ENCODE measurements at places on chromosomes 3 and 15. TPM values are rescaled to one million over a fixed set of nuclear protein-coding genes. Genes with fewer than 3 reads are reported as not detected.

Gene DNASE1L3
- total RNA-seq, result 33.0 TPM

Gene ZIC1
- total RNA-seq, result 21.7 TPM

Gene RTP3
- total RNA-seq, result 28.6 TPM

Gene GOLGA6A
- total RNA-seq, result 1.6 TPM

Gene SLC12A1
- total RNA-seq, result not detected

Gene CD86
- total RNA-seq, result 1.4 TPM

Gene TLR9
- not detected for total RNA-seq

Gene ONECUT1
- 63.0 TPM for total RNA-seq

Gene GOLGA6L4
- total RNA-seq, result 2.2 TPM

Gene CPA3
- total RNA-seq, result 0.25 TPM

Gene CYP19A1
- total RNA-seq, result not detected

Gene SMAD6
- total RNA-seq, result 16.2 TPM

Gene CTXN2
- not detected for total RNA-seq

DNA sequence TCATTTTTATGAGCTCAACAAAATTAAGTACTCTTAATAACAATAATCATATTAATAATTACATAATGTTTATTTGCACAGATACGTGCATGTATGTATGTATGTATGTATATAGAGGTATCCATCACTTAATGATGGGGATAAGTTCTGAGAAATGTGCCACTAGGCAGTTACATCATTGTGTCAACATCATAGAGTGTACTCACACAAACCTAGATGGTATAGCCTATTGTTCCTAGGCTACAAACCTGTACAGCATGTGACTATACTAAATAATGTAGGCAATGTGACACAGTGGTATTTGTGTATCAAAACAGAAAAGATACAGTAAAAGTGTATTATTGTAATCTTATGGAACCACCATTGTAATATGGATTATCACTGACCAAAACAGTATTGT, 874.7 kb upstream of the GBE1 start:
- no peak for DNase-seq

DNA sequence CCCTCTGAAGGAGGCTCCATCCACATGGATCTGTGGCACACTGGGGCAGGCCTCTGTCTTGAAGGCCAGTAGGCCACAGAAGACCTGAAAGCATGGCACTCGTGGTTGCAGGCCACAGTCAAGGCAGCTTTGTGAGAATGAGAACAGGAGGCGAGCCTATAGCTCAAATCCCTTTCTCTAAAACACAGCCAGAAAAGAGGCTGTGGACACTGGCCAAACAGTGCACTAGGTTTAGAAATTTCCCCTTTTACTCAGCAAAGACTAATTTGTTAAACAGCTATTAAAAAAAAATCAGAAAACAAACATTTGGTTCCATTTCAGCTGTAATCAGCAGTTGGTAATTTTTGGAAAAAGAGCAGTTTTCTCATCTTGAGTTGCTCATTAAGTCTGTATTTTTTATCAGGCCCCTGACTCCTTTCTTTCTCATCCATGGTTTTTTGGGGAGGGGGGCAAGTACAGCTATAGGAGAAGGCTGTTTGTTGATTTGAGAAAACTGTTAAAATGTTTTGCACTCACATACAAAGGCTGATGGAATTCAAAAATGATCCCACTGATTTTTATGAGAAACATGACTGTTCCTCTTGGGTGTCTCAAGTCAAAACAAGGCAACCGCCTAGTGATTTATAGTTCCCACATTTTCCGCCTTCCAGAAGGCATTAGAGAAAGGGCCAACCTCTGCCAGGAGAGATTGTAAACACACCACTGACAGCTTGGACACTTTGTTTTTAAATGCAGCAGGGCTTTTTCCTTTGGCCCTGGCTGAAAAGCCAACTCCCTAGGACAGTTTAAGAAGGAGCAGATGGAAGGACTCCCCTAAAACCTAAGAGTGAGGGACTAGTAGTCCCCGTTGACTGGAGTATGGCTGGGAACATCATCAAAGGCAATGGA, 28.1 kb downstream of the PARP16 start:
- DNase-seq, result no peak

DNA sequence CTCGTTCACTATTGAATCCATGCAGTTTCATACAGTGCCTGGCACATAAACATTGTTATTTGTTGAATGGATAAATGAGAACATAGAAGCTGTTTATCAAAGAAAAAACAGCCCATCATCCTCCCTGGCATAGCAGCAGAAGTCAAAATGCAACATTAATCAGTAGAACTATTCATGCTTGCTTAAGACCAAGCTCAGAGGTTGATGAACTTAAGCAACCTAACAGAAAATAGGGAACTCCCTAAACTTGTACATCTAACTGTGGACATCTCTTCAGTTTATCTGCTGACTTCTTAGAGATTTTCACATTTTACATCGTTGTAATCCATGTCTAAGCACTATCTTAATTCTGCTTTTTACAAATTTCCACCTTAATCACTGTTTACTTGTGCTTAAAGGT, 29.2 kb downstream of the SENP8 start:
- DNase-seq, result no peak

GRCh38 chr15:53324061-53324460, 435.4 kb downstream of the WDR72 start:
- DNase-seq, result no peak

DNA sequence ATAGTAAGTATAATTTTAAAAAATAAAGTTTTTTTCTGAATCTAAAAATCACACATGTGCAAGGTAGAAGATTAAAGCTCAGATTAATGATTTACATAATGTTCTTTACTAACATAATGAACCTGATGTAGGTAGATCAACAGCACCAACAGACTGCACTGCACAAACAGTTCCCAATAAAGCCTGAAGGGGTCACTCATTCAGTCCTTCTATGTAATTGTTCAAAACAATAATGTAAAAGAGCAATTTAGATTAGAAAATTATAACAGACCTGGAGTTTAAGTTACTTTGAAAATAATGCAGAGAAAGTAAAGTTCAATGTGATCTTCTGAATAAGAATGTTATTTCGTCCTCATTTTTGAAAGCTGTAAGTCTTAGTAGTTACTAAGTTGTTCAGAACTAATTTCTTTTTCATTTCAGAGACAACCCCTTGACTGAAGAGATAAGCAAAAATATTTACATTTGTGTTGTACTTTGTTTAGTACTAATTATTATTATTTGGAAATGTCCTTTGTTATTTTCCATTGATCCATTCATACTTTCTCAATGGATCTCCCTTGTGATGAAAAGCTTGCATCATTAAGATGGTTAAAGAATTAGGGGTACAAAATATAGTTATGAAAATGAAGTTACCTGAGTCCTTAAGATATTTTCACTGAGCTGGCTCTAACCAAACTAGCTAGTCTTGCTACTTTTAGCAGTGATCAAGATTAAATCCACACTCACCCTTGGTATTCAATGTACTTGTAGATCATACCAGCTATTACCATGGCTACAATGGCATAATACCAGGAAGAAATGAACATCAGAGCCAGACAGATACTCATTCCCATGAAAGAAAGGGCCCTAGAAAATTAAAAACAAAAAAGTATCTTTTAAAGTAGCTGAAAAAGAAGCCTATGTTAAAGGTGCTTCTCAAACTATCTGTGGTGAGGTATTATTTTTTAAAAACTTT, 16.8 kb downstream of the EMC4 start:
- no peak for DNase-seq

- no peak for DNase-seq
Observed at GRCh38 chr15:58369261-58369701, 62.5 kb upstream of the LIPC start.

GRCh38 chr15:54506977-54507524, 528.8 kb downstream of the UNC13C start:
- DNase-seq, result no peak

DNA sequence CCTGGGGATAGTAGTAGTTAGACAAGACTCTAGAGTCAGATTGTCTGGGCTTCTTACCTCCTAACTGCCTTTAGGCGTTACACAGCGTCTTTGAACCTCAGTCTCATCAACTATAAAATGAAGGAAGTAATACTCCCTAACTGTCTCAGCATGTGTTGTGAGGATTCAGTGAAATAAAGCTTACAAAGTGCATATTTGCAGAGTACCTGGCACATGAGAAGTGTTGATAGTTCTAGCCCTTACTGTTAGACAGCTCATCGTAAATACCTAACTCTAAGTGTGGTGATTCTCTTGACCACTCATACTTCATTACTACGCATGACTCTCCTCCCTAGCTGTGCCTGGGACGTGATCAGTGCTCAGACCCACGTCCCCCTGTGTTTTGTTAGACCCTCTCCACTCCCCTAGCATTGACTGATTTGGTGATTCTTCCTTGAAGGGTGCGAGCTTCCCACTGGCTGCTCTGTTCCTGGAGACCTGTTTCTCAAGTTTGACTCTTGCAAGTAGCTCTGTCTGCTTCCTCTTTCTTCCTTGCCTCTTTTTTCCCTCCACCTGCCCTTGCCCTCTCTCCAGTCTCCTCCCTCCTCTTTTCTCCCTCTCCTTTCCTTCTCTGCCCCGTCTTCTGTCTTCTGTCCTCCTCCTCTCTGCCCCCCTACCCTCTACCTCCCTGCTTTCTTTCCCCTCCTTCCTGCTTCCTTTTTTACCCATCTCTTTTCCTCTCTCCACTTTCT, 124.2 kb downstream of the SLC25A26 start:
- no peak for DNase-seq

- no peak for DNase-seq
Observed at GRCh38 chr15:37931321-37931720, 3.1 kb upstream of the TMCO5A start.

- DNase-seq, result no peak
Observed at GRCh38 chr3:38018296-38019266, 10.9 kb downstream of the PLCD1 start.

GRCh38 chr3:145032791-145033190, 1061.2 kb downstream of the DIPK2A start:
- no peak for DNase-seq

DNA sequence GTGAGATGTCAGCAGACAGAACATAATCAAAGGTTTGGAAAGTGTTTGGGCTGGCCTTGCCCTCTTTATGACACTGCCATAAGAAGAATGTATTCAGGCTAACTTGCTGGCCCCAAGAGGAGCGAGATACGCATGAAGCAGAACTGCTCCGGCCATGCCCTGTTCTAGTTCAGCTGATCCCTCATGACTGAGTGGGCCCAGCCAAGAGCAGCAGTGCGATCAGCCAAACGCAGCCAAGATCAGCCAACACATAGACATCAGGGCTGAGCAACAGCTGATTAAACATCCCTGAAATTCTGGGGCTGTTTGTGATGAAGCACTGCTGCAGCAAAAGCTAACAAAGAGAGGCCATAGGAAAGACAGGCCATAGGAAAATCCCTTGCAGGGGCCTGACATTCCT, 24.1 kb downstream of the POMGNT2 start:
- DNase-seq, result no peak

GRCh38 chr3:43537225-43537624, 84.6 kb downstream of the ANO10 start:
- DNase-seq, result no peak

- no peak for DNase-seq
Observed at GRCh38 chr15:91660174-91660649, 193.3 kb upstream of the SLCO3A1 start.

- DNase-seq, result no peak
Observed at GRCh38 chr15:57444877-57445513, 68.7 kb downstream of the CGNL1 start.

- DNase-seq, result no peak
Observed at GRCh38 chr3:134328846-134329245, 45.4 kb downstream of the AMOTL2 start.

DNA sequence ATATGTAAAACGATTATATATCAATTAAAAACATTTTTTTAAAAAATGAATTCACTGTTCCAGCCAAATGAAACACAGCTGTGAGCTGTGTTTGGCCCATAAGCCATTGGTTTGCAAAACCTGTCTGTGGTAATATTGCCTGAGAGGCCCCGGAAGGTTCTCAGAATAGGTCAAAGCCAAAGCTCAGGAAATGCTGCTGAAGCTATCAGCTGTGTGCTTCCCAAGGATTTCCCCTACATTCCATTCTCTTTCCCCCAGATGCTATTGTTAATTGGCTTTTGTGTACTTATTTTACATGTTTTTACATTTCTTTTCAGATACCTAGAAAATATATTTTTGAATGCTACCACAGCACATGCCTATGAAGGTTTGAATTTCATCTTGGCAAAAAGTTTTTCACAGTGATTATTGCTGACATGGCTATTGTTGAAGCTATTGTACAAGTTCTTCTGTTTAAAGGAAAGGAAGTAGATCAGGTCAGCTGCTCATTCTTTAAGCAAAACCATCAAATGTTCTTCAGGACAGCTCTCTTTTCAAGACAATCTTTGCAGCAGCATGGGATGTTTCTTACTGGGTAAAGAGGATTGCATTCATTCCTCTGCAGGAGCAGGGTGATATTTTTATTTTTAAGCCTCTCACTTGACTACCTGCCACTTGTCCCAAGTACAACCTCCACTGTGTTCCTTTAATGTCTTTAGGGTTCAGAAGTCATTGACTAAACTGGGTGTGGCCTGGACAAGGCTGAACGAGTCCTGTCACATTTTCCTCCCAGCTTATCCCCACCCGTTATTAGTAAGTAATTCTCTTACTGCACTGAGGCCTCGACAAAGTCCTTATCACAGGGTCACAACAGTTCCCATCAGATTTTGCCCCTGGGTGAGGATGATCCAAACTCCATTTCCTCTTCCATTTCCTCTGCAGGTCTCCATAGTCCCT, 26.3 kb upstream of the BNC1 start:
- no peak for DNase-seq

- no peak for DNase-seq
Observed at GRCh38 chr3:53672981-53673380, 173.2 kb downstream of the CHDH start.

- no peak for DNase-seq
Observed at GRCh38 chr3:154243353-154243752, 80.9 kb downstream of the DHX36 start.

DNA sequence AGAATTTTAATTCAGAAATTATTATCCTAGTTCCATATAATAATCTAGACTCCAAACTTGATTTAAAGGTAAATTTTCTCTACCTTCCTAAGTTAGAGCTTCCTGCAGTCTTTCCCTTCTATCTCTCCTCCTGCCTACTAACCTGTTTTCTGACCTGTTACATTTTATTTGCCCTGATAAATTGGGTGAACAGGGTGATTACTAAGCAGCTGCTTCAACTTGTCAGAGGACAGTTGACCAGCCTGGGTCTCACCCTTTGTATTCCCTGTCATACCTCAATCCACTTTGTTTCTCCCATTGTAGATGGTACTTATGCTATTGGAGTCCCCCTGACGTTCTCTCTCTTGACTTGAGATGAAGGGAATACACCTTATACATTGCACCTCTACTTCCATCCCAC, 28.4 kb upstream of the MYRIP start:
- no peak for DNase-seq
